Sigmoid colon (tissue), 7 donors: ENCODE measurements at places on chromosomes 2 and 18. TPM values are rescaled to one million over a fixed set of nuclear protein-coding genes. Genes with fewer than 3 reads are reported as not detected.

The CKAP2L gene
- 2.3 TPM for polyA plus RNA-seq

The ECEL1 gene
- not detected for polyA plus RNA-seq

DNA sequence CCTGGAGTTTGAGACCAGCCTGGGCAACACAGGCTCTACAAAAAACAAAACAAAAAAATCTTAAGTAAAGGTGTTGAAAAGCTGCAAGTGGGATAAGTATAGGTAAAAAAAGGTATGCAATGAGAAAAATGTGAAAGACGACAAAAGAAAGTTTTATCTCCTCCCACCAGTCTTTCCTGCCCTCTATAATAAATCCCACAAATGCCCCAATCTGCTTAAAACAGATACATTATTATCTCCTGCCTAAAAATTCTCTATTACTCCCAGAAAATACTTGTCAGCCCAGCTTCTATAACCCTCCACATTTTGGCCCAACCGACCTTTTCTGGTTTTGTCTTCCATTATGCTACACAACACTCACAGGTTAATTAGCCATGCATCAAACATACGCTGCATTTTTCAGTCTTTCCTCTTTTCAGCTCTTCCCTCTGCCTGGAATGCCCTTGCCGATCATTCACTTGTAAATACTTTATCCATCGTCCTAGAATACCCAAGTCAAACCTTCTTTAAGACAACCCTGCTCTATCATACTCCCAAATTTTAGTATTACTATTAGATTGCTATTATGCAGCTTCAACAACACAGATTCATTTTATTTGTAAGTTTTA is 10.8 kb downstream of the ASXL2 start:
- no peak for DNase-seq
- H3K4me1 ChIP-seq = peaks cover 10% of the 10 kb centered on the region
- no peak overlapping the region for H3K4me3 ChIP-seq
- no peaks in the 10 kb centered on the region for H3K36me3 ChIP-seq
- no peak overlapping the region for H3K27ac ChIP-seq

- no peaks in the 10 kb centered on the region for H3K27me3 ChIP-seq
- H3K4me3 ChIP-seq = no peak overlapping the region
- DNase-seq = no peak
- H3K36me3 ChIP-seq = no peaks in the 10 kb centered on the region
- no peaks in the 10 kb centered on the region for H3K4me1 ChIP-seq
Observed at GRCh38 chr2:133143645-133144044, 424.6 kb downstream of the NCKAP5 start.
